Kidney epithelial cell (primary cell): ENCODE measurements at places on chromosomes 3 and 15.

DNA sequence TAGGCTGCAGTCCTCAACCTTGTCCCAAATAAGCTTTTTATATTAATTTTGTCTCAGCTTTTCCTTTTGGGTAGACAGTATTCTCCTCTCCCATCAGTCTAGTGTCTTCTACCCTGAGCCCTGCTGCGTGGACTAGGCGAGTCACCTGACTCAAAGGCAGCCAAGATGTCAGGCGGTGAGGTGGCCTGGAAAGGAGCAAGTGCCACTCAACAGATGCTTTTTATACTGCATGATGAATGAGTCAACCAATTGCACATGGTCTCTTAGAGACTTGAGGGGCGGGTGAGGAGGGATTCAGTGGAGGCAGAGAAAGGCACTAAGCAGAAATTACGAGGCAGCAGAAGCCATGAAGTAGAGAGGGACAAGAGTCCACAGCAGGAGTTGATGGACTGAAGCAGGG is 95.9 kb downstream of the FRMD4B start:
- DNase-seq: no peak

GRCh38 chr3:129336093-129336706 is 57.5 kb downstream of the HMCES start:
- no peak for DNase-seq

- no peak for DNase-seq
These were observed 19.6 kb upstream of the NSMCE3 start for GRCh38 chr15:29289173-29289572.

- no peak for DNase-seq
These were observed 22.7 kb downstream of the TMEM207 start for GRCh38 chr3:190426806-190427507.

GRCh38 chr3:73107676-73108187 is 46.3 kb downstream of the EBLN2 start:
- no peak for DNase-seq

DNA sequence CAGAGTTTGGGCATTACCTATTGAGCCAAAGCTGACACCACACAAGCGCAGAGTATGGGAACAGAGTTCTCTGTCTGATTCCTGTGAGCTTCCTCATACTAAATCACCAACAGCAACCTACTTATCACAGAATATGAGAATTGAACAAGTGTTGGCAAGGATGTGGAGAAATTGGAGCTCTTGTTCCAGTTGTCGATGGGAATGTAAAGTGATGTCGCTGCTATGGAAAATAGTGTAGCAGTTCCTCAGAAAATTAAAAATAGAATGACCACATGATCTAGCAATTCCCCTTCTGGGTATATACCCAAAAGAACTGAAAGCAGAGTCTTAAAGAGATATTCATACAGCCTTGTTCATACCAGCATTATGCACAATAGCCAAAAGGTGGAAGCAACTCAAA is 33.4 kb downstream of the CD86 start:
- DNase-seq: no peak

DNA sequence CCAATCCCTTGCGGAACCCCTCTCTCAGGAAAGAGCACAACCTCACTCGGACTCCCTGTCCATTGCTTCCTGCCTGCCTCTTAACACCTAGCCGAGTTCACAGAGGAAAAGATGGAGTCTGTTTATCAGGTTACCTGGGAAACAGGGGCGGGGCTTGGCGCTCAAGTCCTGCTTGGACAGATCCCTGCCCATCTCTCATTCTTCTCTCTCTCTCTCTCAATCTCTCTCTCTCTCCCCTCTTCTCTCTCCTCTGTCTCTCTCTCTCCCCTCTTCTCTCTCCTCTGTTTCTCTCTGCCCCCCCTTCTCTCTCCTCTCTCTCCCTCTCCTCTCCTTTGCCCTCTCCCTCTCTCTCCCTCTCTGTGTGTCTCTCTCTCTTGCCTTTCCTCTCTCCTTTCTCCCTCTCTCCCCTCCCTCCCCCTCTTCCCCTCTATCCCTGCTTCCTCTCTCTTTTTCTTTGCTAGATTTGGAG is at the start of gene EFHB:
TSS of gene EFHB (minus strand) at position 120 of the 469 bp plus-strand sequence. CDS start 199 bp downstream, outside the sequence.
- DNase-seq: no peak

GRCh38 chr15:75213768-75214221 is 12.1 kb downstream of the C15orf39 start:
- no peak for DNase-seq

DNA sequence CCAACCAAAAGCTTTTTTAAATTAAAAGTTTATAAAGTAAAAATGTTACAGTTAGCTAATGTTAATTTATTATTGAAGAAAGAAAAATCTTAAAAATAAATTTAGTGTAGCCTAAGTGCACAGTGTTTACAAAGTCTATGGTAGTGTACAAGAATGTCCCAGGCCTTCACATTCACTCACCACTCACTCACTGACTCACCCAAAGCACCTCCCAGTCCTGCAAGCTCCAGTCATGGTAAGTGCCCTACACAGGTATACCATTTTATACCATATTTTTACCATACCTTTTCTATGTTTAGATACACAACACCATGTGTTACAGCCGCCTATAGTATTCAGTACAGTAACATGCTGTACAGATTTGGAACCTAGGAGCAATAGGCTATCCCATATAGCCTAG is 29.1 kb downstream of the SSR3 start:
- no peak for DNase-seq

DNA sequence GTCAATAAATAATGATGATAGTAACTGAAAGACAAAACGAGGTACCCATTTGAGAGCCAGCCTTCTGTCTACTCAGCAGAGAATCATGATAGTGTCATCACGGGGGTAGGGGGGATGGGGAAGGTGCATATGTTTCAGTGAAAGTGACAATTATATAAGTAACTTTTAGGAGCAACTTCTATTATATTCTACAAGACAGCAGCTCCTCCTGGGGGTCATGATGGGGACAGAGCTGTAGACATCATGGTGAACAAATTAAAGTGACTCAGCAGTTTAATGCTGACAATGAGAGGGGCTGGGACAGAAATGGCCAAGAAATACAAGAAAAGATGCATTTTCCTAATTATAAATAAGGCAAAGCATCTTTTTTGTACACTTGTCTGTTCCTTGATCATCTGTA is 11.8 kb downstream of the CAPN3 start:
- DNase-seq: no peak

- DNase-seq: no peak
These were observed 67.1 kb downstream of the FEM1B start for GRCh38 chr15:68344600-68344999.

- no peak for DNase-seq
These were observed 436.5 kb upstream of the WNT5A start for GRCh38 chr3:55923626-55924025.
